OCI-M1 (cell line): ENCODE measurements at places on chromosomes 5 and 9.

- DNase-seq = peak; percentile 15
Observed at GRCh38 chr9:94212091-94212490, 47.0 kb upstream of the ZNF169 start.

DNA sequence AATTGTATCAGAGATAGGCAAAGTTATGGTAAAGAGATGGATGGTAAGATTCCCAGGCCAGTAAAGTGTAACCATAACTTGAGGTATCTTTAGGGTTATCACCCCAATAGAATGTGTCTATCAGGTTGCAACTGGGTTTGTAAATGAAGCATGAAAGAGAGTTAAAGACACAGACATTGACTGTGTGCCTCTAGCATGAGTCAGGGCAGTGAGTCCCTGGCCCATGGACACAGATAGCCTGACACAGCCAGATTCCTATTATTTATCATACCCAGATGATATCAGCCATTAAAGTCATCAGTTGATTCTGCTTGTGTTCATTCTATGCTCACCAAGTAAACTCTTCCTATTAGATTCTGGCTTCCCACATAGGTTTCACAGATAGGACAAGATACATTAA, 33.5 kb upstream of the SNAPC3 start:
- DNase-seq = no peak

- DNase-seq = no peak
Observed at GRCh38 chr9:86788456-86788855, 158.8 kb downstream of the GAS1 start.

GRCh38 chr9:13110766-13111417, 168.6 kb downstream of the MPDZ start:
- DNase-seq = no peak
